ENCODE measurements at places on chromosomes 4 and X.

DNA sequence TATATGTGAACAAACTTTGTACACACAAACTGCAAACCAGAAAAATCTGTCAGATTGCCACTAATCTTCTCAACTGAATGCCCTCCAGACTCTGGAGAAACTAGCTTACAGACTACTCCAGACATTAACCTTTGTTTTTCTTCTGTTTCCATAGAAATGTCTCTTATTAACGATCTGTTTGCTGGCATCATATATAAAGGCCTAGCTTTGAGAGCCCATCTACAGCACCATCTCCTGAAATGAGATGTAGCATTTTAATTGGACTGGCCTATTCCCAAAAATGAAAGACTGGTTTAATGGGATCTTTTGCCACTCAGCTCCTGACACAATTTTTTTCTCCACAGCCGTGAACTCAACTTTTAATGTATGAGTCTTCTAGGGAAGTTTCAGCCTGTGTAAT is 266.0 kb upstream of the IL1RAPL1 start:
- no peaks in the 10 kb centered on the region for H3K27me3 ChIP-seq
- no peak overlapping the region for H3K27ac ChIP-seq
- no peaks in the 10 kb centered on the region for H3K36me3 ChIP-seq
- DNase-seq, result no peak
- H3K4me3 ChIP-seq, result no peak overlapping the region

DNA sequence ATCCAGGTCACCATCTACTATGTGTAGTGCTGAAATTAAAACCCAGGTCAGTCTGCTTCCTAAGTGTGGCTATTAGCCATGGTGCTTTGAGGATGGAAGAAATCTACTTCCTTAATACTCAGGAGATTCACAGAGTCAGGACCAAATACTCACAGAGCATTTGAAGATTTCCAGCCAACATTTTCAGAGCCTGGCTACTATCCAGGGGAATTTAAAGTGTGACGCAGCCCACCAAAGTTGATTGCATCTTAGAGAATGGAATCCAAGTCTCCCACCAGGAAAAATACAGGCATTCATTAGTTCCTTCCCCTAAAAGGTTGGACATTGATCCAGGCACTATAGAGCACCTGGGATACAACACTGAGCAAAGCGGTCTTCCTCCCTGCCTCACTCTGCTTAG is 83.8 kb downstream of the HS3ST1 start:
- no peak overlapping the region for H3K4me3 ChIP-seq
- no peak for DNase-seq
- H3K27ac ChIP-seq, result no peak overlapping the region
- H3K4me1 ChIP-seq, result no peaks in the 10 kb centered on the region

GRCh38 chr4:11042760-11043159 is 358.2 kb upstream of the CLNK start:
- peaks cover 1% of the 10 kb centered on the region for H3K36me3 ChIP-seq
- no peak for DNase-seq
- no peaks in the 10 kb centered on the region for H3K27me3 ChIP-seq
- no peak overlapping the region for H3K27ac ChIP-seq
- H3K4me3 ChIP-seq, result no peak overlapping the region

GRCh38 chr4:77910676-77911075 is 48.0 kb downstream of the MRPL1 start:
- no peaks in the 10 kb centered on the region for H3K27me3 ChIP-seq
- H3K36me3 ChIP-seq, result peaks cover 63% of the 10 kb centered on the region
- H3K4me3 ChIP-seq, result no peak overlapping the region
- peaks cover 11% of the 10 kb centered on the region for H3K4me1 ChIP-seq
- DNase-seq, result no peak
- no peak overlapping the region for H3K27ac ChIP-seq

GRCh38 chr4:23388699-23389395 is 501.0 kb downstream of the PPARGC1A start:
- H3K27me3 ChIP-seq, result no peaks in the 10 kb centered on the region
- no peak overlapping the region for H3K27ac ChIP-seq
- no peaks in the 10 kb centered on the region for H3K4me1 ChIP-seq
- DNase-seq, result no peak

DNA sequence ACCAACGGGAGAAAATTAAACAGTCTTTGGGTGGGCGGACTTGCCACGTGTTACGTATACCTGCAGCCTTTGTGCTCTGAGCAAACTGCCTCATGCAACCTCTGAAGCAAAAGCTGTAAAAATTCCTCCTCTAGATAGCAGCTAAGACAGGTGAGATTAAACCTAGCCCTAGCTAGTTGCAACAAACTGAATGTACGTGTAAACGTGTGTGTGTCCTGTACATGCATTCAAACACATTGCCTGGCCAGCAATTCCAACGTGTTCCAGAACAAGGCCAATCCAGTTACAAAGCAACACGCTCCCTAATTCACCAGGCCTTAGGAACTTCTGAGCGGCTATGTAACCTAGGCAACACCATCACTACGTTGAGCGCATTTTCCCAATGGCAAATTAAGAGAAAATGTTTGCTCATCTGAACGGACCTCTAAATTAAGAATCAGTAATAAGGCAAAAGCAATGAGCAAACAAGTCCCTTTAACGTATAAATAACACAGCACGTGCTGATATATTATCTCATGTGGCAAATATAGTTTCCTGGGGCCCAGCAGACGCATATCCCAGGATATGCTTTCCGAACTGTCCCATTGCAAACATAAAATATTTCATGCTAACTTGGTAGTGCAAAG is 792 bp downstream of the PPID start:
- H3K4me3 ChIP-seq, result peak overlapping the region; percentile 93
- peaks cover 51% of the 10 kb centered on the region for H3K36me3 ChIP-seq
- peaks cover 7% of the 10 kb centered on the region for H3K27me3 ChIP-seq
- H3K4me1 ChIP-seq, result peaks cover 51% of the 10 kb centered on the region
- peak overlapping the region; percentile 98 for H3K27ac ChIP-seq

- DNase-seq, result no peak
- H3K4me3 ChIP-seq, result no peak overlapping the region
- H3K27me3 ChIP-seq, result no peaks in the 10 kb centered on the region
- no peak overlapping the region for H3K27ac ChIP-seq
- no peaks in the 10 kb centered on the region for H3K4me1 ChIP-seq
- no peaks in the 10 kb centered on the region for H3K36me3 ChIP-seq
Observed at GRCh38 chrX:112218388-112218787, 135.8 kb upstream of the TRPC5 start.

- peaks cover 30% of the 10 kb centered on the region for H3K4me1 ChIP-seq
- DNase-seq, result no peak
- H3K27me3 ChIP-seq, result no peaks in the 10 kb centered on the region
- no peak overlapping the region for H3K4me3 ChIP-seq
- H3K27ac ChIP-seq, result no peak overlapping the region
- peaks cover 2% of the 10 kb centered on the region for H3K36me3 ChIP-seq
Observed at GRCh38 chrX:148610328-148610698, 109.9 kb downstream of the AFF2 start.

DNA sequence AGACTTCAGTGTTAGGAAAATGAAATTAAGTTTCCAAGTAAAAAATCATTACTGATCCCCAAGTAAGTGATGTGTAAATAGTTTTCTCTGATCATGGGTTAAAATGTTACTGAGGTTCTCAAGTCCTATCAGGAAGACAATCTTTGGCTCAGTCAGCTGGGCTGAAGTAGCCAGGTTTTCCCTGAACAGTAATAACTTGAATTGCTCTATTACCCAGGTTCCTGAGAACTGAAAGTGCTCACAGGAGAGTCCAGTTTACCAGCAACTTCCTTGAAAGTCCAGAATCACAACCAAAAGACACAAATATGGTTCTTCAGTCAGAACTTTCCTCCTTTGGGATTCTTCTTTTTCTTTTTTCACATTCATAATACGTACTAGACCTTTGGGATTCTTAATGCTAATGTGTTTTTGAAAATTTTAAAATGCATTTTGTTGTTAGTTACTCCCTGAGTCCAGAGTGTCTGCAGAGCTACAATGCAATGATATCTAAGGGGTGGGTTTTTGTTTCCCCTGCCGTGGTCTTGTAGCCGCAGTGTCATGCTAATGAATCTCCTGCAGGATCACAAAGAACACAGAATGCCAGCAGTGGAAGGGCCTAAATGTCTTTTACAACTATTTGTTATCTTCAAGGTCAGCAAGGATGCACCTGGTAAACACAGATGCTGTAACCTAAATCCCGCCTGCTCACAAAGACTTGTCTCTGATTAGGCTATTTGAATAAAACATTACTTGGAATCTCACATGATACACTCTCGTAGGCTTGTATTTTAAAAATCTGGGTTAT is 439.8 kb upstream of the NR3C2 start:
- H3K4me1 ChIP-seq, result no peaks in the 10 kb centered on the region
- no peak overlapping the region for H3K4me3 ChIP-seq
- no peak for DNase-seq
- no peak overlapping the region for H3K27ac ChIP-seq

- H3K4me3 ChIP-seq, result no peak overlapping the region
- H3K4me1 ChIP-seq, result peaks cover 26% of the 10 kb centered on the region
- peaks cover 2% of the 10 kb centered on the region for H3K36me3 ChIP-seq
- peaks cover 3% of the 10 kb centered on the region for H3K27me3 ChIP-seq
- H3K27ac ChIP-seq, result no peak overlapping the region
Observed at GRCh38 chr4:143355540-143356217, 19.0 kb downstream of the GAB1 start.

- H3K27me3 ChIP-seq, result no peaks in the 10 kb centered on the region
- H3K4me1 ChIP-seq, result no peaks in the 10 kb centered on the region
- H3K36me3 ChIP-seq, result no peaks in the 10 kb centered on the region
- DNase-seq, result no peak
- H3K4me3 ChIP-seq, result no peak overlapping the region
Observed at GRCh38 chr4:36614011-36614410, 332.6 kb downstream of the DTHD1 start.

GRCh38 chr4:93529692-93530372 is 298.7 kb upstream of the ATOH1 start:
- no peak for DNase-seq
- H3K27me3 ChIP-seq, result no peaks in the 10 kb centered on the region
- H3K36me3 ChIP-seq, result no peaks in the 10 kb centered on the region
- H3K4me3 ChIP-seq, result no peak overlapping the region
- H3K4me1 ChIP-seq, result no peaks in the 10 kb centered on the region
- H3K27ac ChIP-seq, result no peak overlapping the region

GRCh38 chr4:16896881-16897750 is 1.3 kb downstream of the LDB2 start:
- H3K27me3 ChIP-seq, result peaks cover 10% of the 10 kb centered on the region
- no peak overlapping the region for H3K4me3 ChIP-seq
- no peak for DNase-seq
- no peaks in the 10 kb centered on the region for H3K36me3 ChIP-seq
- peaks cover 22% of the 10 kb centered on the region for H3K4me1 ChIP-seq

DNA sequence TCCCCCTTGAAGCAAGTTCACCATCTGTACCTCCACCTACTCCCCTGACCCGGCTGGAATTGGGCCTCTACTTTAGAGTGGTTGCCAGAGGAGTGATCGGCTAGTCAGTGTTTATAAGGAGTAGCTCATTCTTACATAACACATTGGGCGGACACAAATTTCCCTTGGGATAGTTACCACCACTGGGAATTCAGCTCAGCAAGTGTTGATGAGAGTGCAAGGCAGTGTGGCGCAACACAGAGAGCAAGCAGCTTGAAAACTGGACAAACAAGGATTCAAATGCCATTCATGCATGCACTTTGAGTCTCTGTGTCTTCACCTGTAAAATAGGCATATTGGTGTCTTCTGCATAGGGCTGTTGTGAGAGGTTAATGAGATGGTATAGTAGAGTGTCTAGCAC is 92.7 kb downstream of the STK32B start:
- no peaks in the 10 kb centered on the region for H3K36me3 ChIP-seq
- no peak overlapping the region for H3K27ac ChIP-seq
- no peak for DNase-seq
- H3K4me3 ChIP-seq, result no peak overlapping the region

GRCh38 chrX:25869761-25870160 is 268.4 kb upstream of the MAGEB18 start:
- no peak overlapping the region for H3K4me3 ChIP-seq
- H3K4me1 ChIP-seq, result no peaks in the 10 kb centered on the region
- H3K27ac ChIP-seq, result no peak overlapping the region
- DNase-seq, result no peak
- H3K27me3 ChIP-seq, result no peaks in the 10 kb centered on the region

DNA sequence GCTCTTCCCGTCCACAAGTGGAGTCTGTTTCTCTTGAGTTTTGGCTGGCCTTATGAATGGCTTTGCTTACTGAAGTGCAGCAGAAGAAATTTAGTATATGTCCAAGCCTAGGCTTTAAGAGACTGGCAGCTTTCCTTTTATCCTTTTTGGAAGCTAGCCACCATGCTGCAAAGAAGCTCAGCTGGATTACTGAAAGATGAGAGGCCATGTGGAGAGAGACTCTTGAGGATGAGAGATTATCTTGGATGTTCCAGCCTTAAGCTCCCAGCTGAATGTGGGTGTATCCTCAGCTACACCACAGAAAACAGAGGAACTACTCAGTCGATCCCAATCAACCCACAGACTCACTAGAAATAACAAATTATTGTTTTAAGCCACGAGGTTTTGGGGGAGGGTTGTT is 12.5 kb downstream of the CCNG2 start:
- H3K4me1 ChIP-seq, result no peaks in the 10 kb centered on the region
- H3K36me3 ChIP-seq, result peaks cover 31% of the 10 kb centered on the region
- no peak for DNase-seq

GRCh38 chr4:107906458-107907100 is 24.8 kb upstream of the CYP2U1 start:
- H3K4me1 ChIP-seq, result no peaks in the 10 kb centered on the region
- H3K27me3 ChIP-seq, result peaks cover 2% of the 10 kb centered on the region
- no peak overlapping the region for H3K4me3 ChIP-seq
- H3K36me3 ChIP-seq, result no peaks in the 10 kb centered on the region
- no peak overlapping the region for H3K27ac ChIP-seq
- no peak for DNase-seq

GRCh38 chr4:98996056-98996764 is 689 bp downstream of the METAP1 start:
- H3K27me3 ChIP-seq, result no peaks in the 10 kb centered on the region
- peak overlapping the region; percentile 85 for H3K4me3 ChIP-seq
- H3K27ac ChIP-seq, result peak overlapping the region; percentile 84
- peaks cover 42% of the 10 kb centered on the region for H3K4me1 ChIP-seq

DNA sequence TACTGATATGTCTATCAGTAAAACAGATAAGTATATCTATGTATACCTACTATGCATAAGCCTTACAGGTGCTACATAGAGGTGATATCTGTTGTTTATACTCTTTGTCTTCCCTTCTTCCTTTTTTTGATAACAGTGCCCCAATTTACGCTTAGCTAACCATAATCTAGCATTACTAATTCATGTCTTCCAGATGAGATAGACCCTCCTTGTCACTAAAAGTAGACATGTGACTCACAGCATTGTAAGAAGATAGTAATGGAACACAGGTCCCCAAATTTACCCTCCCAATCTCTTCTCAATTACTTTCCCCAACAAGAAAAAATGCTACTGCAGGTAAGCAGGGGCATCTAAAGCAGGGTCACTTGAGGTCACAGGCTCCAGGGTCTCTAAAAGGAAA is 7.9 kb upstream of the NFKB1 start:
- no peak overlapping the region for H3K27ac ChIP-seq
- no peaks in the 10 kb centered on the region for H3K36me3 ChIP-seq

GRCh38 chr4:91830681-91831395 is 472.9 kb upstream of the GRID2 start:
- H3K4me3 ChIP-seq, result no peak overlapping the region
- H3K27ac ChIP-seq, result no peak overlapping the region
- H3K27me3 ChIP-seq, result no peaks in the 10 kb centered on the region
- H3K36me3 ChIP-seq, result no peaks in the 10 kb centered on the region

Measured in activated CD8-positive, alpha-beta T cell treated with anti-CD3 and anti-CD28 coated beads for 36 hours (primary cell).